IMR-90 (cell line): ENCODE measurements at places on chromosomes 4 and X. TPM values are rescaled to one million over a fixed set of nuclear protein-coding genes. Genes with fewer than 3 reads are reported as not detected.

The MAGEA12 gene
- not detected in 2 replicates for total RNA-seq

GRCh38 chrX:72060196-72060920 lies 71.4 kb downstream of the RTL5 start:
- no peak overlapping the region for H3K27ac ChIP-seq
- no peaks in the 10 kb centered on the region for H3K4me1 ChIP-seq
- peaks cover 58% of the 10 kb centered on the region for H3K27me3 ChIP-seq
- H3K36me3 ChIP-seq: no peaks in the 10 kb centered on the region
- no peak overlapping the region for H3K4me3 ChIP-seq

DNA sequence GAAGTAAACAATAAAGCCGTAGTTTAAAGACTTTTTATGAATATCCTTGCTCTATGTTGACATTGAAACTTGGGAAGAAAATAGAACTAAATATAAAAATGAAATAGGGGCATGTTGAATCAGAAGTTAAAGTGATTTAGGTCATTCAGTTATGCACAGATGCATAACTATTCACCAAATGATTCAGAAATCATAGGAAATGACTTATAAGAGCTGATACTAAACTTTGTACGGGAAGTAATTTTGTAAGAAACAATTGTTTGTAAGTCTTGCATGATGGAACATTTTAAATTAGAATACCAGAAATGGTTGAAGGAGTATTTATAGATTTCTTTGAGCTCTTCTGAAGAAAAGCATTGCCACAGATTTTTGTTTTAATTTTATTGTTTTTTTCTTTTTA lies 246.5 kb downstream of the CPE start:
- no peak for DNase-seq
- H3K27ac ChIP-seq: no peak overlapping the region
- no peaks in the 10 kb centered on the region for H3K27me3 ChIP-seq
- no peak overlapping the region for H3K4me3 ChIP-seq
- H3K4me1 ChIP-seq: no peaks in the 10 kb centered on the region
- H3K36me3 ChIP-seq: no peaks in the 10 kb centered on the region

DNA sequence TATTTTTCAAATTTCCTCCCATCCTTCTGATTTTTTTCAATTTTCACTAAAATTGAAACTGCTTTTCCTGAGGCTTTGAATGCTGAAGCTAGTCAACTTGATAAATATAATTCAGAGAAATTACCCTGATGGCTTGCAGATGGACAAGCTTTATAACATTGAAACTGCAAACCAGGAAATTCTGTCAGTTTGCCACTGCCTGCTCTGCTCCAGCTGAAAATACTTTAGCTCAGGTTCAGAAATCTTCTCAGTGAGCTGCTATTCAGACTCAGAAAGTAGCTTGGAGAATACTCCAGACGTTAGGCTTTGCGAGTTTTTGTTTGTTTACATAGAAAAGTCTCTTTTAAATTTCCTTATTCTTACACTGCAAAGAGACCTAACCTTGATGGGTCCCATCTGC lies 1574.7 kb downstream of the STIM2 start:
- H3K4me3 ChIP-seq: no peak overlapping the region
- H3K36me3 ChIP-seq: no peaks in the 10 kb centered on the region
- no peak overlapping the region for H3K27ac ChIP-seq

GRCh38 chr4:48483006-48483776 lies at the start of gene SLC10A4:
TSS of gene SLC10A4 (plus strand) at chr4:48483343. CDS start at chr4:48483562, 219 bp downstream.
- no peak within 1 kb of the TSS for H3K27ac ChIP-seq
- peaks cover 5% of the 10 kb centered on the region for H3K4me1 ChIP-seq
- H3K36me3 ChIP-seq: no peaks in the 10 kb centered on the region
- DNase-seq: no peak

DNA sequence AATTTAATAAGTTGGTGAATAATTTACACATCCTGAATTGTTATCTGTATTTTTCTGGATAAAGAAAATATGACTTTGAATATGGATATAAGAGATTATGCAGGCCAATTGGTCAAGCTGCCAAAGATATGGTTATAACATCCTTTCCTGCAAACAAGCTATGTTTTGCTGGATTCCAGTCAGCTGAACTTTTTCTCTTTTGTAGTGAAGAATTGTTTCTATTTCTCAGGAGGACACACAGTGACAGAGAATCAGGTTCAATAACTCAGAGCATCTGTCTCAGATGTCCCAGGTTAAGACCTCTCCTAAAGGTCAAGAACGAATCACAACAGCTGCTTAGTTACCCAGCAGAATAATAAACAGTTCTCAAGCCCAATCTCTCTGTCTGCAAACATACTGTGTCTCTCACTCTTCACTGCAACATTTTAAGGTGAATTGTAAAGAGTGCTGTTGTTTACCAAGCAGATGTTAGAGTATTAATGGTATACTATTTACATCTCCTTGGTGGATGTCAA lies 189.5 kb upstream of the ANKRD50 start:
- no peaks in the 10 kb centered on the region; the same call in 1 of the 2 replicates for H3K4me1 ChIP-seq
- DNase-seq: no peak
- H3K36me3 ChIP-seq: no peaks in the 10 kb centered on the region
- no peak overlapping the region for H3K27ac ChIP-seq
- no peak overlapping the region for H3K4me3 ChIP-seq

GRCh38 chr4:961351-962230 lies 11.8 kb downstream of the DGKQ start:
- H3K4me1 ChIP-seq: no peaks in the 10 kb centered on the region
- no peaks in the 10 kb centered on the region for H3K27me3 ChIP-seq
- H3K4me3 ChIP-seq: no peak overlapping the region
- no peak overlapping the region for H3K27ac ChIP-seq
- no peak for DNase-seq

DNA sequence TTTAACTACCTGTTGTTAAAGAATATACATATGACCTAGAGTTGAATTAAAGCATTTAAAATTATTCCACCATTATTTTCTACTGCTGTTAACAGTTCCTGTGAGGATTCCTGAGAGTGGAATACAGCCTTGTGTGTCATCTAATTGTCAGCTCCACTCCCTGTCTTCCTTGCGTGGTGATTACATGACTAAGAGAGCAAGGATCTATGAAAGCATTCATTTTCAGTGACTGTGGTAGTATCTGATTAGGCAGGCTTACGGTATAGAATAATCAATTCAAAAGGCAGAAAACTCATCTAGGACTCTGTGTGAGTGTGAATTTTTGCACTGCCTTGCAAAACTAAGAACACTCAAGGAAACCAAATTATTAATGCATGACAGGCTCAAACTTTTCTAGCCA lies 577.8 kb downstream of the SH3BGRL start:
- H3K27ac ChIP-seq: no peak overlapping the region
- H3K4me3 ChIP-seq: no peak overlapping the region
- no peaks in the 10 kb centered on the region for H3K36me3 ChIP-seq
- H3K4me1 ChIP-seq: no peaks in the 10 kb centered on the region
- DNase-seq: no peak
- no peaks in the 10 kb centered on the region for H3K27me3 ChIP-seq

- peaks cover 1% of the 10 kb centered on the region; the same call in 1 of the 2 replicates for H3K27me3 ChIP-seq
- no peak overlapping the region for H3K27ac ChIP-seq
- H3K4me3 ChIP-seq: no peak overlapping the region
- no peaks in the 10 kb centered on the region for H3K4me1 ChIP-seq
Observed at GRCh38 chrX:136752796-136753195, 27.9 kb downstream of the ARHGEF6 start.
